Fibroblast of pulmonary artery (primary cell): ENCODE measurements at places on chromosomes 11 and 22.

DNA sequence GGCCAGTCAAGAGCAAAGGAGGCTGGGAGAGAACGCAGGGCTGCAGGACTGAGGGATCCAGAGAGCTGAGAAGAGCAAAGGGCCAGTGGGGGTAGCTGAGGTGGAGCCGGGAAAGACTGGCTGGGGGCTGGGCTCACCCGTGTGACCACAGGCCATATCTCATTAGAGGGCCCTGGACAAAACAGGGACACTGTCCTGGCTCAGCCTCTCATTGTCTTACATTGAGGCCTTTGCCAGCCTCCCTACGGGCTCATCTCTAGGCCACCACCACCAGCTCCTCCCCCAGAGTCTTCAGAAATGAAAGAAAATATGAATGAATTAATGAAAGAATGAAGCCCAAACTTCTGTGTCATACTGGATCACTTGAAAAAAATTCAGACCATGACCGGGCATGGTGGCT lies 9.2 kb downstream of the RAB36 start:
- DNase-seq, result no peak

DNA sequence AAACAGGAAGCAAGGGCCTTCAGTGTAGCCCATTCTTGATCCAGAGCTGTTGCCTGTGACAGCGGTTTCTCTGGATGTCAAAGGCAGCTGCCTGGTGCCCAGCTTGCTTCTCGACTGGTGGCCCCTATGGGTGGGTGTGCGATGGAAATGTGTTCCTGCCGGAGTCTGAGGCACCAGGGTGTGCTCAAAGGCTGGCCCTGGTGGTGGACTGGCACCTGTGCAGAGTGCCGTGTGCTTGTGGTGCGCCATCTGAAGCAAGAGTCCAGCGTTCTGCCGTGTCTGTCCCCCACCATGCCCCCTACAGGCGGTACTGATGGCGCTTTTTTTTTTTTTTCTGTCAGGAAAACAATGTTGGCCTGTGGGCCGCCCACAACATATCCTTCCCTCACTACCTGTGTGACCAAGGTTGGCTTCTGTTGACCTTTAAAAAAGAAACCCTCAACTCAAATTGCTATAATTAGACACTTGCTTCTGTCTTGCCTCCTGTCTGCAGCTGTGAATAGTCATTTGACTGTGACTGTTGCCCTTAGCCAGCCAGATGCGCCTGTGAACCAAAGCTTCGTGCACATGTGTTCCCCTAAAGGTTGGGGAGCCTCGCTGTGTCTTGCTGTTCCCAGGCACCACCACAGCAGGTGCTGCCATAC lies 4.7 kb upstream of the RANBP1 start:
- DNase-seq, result peak; percentile 29

- no peak for DNase-seq
Measured at GRCh38 chr11:119975561-119976152, 162.3 kb downstream of the TRIM29 start.

- no peak for DNase-seq
Measured at GRCh38 chr11:115678942-115679341, 174.7 kb upstream of the CADM1 start.

DNA sequence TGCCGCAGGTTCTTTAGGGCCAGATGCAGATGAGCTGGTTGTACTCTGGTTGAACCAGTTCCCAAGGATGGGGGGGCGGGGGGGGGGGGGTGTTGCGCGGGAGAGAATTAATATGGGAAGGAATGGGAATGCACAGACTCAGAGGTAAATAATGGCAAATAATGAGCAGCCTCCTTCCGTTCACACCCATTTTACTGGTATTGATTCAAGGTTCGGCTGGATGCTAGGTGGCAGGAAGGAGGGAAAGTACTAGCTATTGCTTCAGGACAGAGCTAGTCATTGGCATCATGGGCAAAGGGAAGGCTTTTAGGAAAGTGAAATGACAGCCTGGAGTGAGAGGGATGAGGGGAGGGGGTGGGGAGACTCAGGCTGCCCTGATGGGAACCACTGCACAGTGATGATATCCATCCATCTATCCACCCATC lies at the start of gene VSTM5:
VSTM5 (minus strand) TSS at position 25 of the 425 bp plus-strand sequence. CDS start 116 bp downstream, outside the sequence.
- no peak for DNase-seq

GRCh38 chr11:132538642-132539041 lies 993.7 kb downstream of the OPCML start:
- DNase-seq, result no peak
